ENCODE measurements at places on chromosomes 4 and X.
A peak's percentile ranks its signal among the peaks of the same experiment; 100 is the strongest.

DNA sequence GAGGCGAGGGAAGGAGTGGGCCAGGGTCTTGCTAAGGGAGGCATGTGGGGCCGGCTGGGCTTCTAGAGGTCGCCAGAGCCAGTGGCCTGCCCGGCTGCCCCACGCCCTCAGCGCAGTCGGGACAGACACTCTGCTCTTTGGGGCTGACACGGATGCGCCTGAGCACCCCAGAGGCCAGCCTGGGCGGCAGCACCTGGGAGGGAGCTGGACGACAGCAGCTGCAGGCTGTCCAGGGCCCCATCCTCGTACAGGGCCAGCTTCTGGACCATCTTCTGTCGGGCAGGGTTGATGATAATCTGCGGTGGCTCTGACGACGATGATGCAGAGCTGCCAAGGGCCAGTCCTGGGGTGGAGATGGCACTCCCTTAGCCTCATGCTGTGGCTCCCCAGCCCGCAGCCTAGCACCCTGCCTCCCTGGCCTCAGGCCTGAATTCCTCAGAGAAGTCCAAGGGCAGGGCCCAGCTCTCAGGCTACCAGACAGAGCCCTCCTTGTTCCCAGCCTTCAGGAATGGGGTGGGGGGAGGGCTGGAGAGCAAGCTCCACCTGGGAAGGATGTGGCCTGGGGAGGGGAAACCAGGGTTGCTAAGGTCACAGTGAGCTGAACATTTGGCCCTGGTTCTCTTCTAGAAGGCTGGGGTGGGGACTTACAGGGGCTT is 7.2 kb downstream of the IRAK1 start:
- DNase-seq = no peak

DNA sequence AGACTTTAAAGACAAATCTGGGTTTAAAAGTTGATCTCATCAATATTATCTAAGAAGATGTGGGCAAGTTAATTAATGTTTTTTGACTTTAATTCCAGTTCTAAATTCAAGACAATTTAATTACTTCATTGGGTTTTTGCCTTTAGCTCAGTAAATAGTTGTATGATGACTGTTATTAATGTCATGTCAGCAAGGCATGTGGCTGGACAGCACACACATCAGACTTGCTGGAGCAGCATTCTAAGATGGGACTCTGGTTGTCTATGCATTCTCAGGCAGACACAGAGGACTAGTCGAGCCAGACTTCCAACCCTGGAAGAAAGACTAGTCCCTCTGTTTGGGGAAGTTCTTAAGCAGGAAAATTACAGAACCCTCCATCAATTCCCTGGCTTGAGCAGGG is 180.7 kb upstream of the GK2 start:
- peak; percentile 16 for DNase-seq

- peak; percentile 5 for DNase-seq
Measured at GRCh38 chr4:37770016-37770415, 56.5 kb upstream of the PGM2 start.

DNA sequence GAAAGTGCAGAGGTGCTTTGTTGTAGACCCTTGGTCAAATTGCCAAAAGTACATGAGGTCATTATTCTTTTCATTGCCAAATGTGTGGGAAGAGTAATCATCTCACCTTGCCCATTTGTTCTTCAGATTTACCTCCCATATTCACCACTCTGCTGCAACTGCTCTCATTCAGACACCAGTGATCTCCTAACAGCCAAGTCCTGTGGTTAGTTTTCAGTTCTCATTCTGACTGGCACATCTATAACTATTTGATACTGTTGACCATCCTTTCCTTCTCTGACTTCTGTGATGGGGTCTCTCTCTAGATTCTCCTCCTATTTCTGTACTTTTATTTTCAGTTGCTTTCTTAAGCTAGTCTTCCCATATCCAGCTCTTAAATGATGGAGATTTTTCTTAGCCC is 39.8 kb downstream of the GRIA3 start:
- DNase-seq = no peak

- peak; percentile 11 for DNase-seq
Measured at GRCh38 chr4:86376850-86377249, 17.0 kb upstream of the MAPK10 start.

DNA sequence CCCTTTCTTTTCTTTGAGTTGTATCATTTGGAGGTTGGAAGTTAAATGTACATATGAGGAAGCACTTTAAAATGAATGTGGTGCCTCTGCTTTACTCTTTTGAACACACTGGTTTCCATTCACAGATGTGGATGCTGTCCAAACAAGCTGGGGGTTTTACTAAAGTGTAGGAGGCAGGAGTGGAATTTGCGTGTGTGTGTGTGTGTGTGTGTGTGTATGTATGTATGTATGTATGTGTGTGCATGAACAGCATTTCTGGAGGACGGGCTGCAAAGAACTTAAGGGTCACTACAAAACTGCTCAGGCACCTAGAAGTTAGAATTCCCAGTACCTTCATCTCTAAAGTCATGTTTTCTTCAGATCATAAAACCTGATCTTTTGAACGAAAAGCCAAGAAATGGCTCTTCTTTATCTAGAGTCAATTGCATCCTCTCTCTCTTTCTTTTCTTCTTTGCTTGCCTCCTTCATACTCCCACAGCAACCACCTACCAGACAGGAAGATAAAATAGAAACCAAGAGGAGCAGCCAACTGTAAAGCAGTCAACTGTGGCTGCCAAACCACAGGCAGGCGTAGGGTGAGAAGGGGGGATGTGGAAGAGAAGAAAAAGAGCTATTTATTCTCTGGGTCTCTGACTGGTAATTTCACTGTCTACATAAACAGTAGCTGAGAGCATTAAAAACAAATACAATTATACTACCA is 177.0 kb upstream of the RASGEF1B start:
- DNase-seq = no peak

GRCh38 chr4:55087009-55087912 is 38.1 kb downstream of the KDR start:
- peak; percentile 4 for DNase-seq

DNA sequence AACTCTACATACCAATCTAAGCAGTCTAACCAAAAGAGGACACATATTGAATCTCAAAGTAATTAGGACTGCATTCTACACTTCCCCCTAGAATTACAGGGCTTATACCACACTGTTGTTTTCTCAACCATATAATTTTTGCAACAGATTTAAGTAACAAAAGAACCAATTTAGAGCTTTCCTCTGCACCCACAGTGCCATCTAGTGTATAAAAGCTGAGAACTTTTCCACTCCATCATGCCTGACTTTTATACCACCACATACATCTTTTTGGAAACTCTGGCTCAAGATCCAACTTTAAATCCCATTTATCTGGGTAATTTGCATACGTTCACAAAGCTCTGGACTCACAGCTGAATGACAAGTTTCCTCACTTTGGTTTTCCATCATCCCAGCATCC is 99.5 kb downstream of the EFHC2 start:
- peak; percentile 13 for DNase-seq

- DNase-seq = peak; percentile 26
Measured at GRCh38 chrX:70096052-70096451, 33.8 kb downstream of the OTUD6A start.

DNA sequence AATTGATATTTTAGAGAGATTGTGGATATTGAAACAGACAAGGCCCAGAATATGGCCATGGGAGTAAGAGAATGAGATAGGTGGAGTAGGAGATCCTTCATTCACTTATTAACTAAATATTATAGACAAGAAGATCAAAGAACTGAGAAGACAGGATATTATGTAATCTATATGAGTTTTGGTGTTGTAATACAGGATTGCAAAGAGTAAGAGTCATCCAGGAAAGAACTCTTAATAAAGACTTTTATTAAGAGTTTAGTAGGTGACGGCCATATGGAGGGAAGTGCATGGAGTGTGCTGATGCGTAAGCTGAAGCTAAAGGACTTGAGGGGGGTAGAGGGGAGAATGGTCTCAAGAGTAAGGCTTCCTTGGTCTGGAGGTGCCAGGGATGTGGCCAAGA is 153.7 kb downstream of the VEGFC start:
- DNase-seq = no peak

GRCh38 chrX:39984191-39984956 is 113.4 kb downstream of the BCOR start:
- peak; percentile 18 for DNase-seq

- no peak for DNase-seq
Measured at GRCh38 chr4:55369968-55370367, 23.9 kb downstream of the SRD5A3 start.

DNA sequence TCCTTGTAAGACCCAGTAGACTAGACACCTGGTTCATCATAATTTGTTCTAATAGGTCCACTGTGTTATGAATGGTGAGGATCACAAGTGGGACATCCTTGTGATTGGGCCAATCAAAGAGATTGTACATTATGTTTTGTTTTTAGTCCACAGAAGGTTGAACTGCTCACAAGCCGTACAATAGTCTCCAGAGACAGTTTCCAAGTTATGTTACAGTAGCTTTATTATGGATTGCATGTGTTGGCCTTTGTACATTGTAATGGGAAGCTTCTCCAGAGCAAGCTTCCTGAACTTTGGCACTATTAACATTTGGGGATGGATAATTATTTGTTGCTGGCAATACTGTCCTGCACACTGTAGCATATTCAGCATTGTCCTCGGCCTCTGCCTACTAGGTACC is 86.1 kb downstream of the MAGEB10 start:
- no peak for DNase-seq

DNA sequence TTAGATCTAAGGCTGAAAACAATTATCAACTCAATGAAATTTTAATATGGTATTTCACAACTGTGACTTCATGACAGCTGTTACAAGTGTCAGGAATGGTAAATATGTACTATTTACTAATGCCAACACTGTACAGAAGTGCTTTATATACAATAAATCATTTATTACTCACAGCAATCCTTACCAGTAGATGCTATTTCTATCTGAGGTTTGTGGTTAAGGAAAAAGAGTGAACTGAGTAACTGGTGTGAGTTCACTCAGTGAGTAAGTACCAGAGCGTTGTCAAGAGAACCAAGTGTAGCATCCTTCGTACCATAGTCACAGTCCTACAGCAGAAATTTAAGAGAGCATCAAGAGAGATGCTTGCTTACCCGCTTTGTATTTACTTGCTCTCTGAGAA is 23.3 kb downstream of the MTHFD2L start:
- DNase-seq = peak; percentile 54

GRCh38 chr4:150395872-150396271 is 186.1 kb upstream of the MAB21L2 start:
- DNase-seq = no peak

GRCh38 chrX:107629540-107629909 is 1.2 kb downstream of the PRPS1 start:
- peak; percentile 36 for DNase-seq

Data from EH (cell line).